ENCODE measurements at places on chromosomes 16 and 17. TPM values are rescaled to one million over a fixed set of nuclear protein-coding genes. Genes with fewer than 3 reads are reported as not detected.

The SOX9 gene
- 4.7 TPM for total RNA-seq

The SULT1A4 gene
- total RNA-seq: 4.8 TPM

The TMC5 gene
- 0.27 TPM for total RNA-seq

The KRT17 gene
- 3.8 TPM for total RNA-seq

The CNTD1 gene
- 0.81 TPM for total RNA-seq

The HOXB3 gene
- total RNA-seq: 62.9 TPM

The ATAD5 gene
- total RNA-seq: 1.2 TPM

The MAPK7 gene
- 33.5 TPM for total RNA-seq

The ZNF597 gene
- 2.9 TPM for total RNA-seq

The TBC1D3E gene
- total RNA-seq: not detected

The PRR35 gene
- total RNA-seq: not detected

- H3K36me3 ChIP-seq: no peaks in the 10 kb centered on the region
- no peaks in the 10 kb centered on the region for H3K4me1 ChIP-seq
- no peaks in the 10 kb centered on the region for H3K27me3 ChIP-seq
- no peak for DNase-seq
Measured at GRCh38 chr16:79250502-79251098, 349.9 kb downstream of the MAF start.

DNA sequence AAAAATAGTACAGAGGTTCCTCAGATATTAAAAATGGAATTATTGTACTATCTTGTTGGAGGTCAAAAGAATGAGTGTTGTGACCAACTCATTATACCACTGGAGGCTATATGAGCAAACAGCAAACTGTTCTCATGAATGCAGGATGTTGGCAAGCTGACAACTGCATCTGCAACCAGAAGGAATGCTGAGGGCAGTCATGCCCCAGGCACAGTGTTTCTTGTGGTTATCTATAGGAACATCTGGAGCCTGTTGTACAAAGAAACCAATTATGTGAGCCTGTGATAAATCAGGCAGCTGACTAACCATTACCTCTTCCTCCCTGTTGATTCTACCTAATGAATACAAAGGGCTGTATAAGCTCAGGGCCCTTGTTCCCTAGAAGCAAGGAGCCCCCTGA lies 2057.1 kb downstream of the TP53TG3F start:
- no peaks in the 10 kb centered on the region for H3K27me3 ChIP-seq
- no peak for DNase-seq
- H3K27ac ChIP-seq: no peak overlapping the region
- H3K4me3 ChIP-seq: no peak overlapping the region
- H3K36me3 ChIP-seq: no peaks in the 10 kb centered on the region

DNA sequence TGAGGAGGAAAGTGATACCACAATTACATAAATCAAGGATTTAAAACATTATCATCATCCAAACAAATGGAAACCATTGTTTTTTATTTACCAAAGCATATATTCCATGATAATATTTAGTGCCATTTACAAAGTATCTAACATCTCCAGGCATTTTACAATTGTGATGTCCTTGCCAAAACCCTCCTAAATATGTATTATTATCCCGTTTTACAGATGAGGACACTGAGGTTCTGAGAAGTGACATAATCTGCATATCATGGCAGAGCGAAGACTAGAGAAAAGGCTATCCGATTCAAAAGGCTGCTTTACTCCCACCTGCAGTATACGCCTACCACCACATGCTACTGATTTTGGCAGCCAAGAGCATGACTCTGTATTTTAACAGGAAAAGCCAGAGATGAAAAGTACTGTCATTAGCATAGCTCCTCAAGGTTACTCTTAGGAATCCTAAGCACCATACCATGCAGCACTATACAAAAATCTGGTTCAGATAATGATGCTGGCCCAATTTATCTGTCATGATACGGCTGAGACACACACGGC lies 301.4 kb downstream of the CA10 start:
- no peaks in the 10 kb centered on the region for H3K36me3 ChIP-seq
- no peak overlapping the region for H3K4me3 ChIP-seq
- no peak overlapping the region for H3K27ac ChIP-seq
- no peaks in the 10 kb centered on the region for H3K4me1 ChIP-seq
- DNase-seq: no peak

DNA sequence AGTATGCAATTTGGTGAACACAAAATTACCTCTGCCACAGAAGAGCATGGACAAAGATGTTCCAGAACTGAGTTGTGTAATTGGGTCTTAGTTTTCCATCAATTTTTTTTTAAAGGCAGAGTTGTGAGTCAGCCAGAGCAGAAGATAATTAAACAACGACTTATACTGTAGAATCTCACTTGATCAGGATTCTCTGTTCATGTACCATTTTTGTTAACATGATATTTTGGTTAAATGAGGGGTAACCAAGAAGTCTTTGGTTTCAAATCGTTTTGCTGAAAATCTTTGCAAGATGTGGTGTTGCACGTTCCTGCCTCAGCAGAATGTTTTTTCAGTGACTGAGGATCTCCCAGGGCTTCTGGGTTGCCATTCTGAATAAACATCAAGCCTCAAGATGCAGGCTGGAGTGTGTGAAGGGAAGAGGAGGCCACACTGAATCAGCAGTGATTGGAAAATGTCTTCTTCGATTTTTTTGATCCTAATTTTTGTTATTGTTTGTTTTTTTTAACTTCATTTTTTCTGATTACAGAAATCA lies 232.6 kb upstream of the IRX3 start:
- H3K27me3 ChIP-seq: peaks cover 4% of the 10 kb centered on the region
- H3K27ac ChIP-seq: no peak overlapping the region
- no peaks in the 10 kb centered on the region for H3K36me3 ChIP-seq
- DNase-seq: no peak

DNA sequence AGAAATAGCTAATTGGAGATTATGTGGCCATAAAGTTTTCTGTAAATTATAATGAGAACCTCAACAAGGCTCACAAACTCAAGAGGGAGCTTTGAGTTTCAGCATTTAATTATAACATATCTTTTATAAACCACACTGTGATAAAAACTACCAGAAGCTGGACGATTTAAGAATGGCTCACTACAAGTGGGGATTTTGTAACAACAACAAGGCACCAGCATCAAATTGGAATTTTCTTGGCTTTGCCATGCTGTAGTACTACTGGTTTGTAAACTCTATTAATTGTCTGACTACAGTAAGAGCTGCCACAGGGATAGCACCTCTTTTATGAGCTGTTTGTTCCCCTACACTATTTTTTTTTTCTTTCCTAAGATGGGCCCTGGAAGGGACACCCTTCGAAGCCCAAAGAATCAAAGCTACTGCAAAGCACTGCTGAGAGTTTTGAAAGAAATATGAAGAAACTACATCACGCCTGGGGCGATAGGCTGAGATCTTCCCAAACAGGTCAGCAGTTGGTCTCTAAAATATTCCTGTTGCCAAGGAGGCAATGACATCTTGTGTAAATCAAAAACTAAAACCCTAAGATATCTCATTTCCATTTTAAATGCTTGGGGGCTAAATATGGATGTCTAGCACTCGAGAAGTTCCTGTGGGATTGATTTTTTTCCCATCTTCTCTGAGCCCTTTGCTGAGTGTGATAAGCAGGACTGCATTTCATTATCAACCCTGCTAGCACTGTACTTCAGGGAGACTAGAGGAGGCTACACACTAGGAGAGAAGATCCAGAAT lies 40.9 kb downstream of the SKAP1 start:
- H3K27me3 ChIP-seq: no peaks in the 10 kb centered on the region
- no peak for DNase-seq
- H3K27ac ChIP-seq: no peak overlapping the region
- no peaks in the 10 kb centered on the region for H3K4me1 ChIP-seq
- H3K36me3 ChIP-seq: no peaks in the 10 kb centered on the region

GRCh38 chr16:7650431-7650830 lies 317.8 kb downstream of the RBFOX1 start:
- no peaks in the 10 kb centered on the region for H3K27me3 ChIP-seq
- no peak overlapping the region for H3K27ac ChIP-seq
- no peaks in the 10 kb centered on the region for H3K36me3 ChIP-seq
- no peak for DNase-seq
- no peaks in the 10 kb centered on the region for H3K4me1 ChIP-seq

DNA sequence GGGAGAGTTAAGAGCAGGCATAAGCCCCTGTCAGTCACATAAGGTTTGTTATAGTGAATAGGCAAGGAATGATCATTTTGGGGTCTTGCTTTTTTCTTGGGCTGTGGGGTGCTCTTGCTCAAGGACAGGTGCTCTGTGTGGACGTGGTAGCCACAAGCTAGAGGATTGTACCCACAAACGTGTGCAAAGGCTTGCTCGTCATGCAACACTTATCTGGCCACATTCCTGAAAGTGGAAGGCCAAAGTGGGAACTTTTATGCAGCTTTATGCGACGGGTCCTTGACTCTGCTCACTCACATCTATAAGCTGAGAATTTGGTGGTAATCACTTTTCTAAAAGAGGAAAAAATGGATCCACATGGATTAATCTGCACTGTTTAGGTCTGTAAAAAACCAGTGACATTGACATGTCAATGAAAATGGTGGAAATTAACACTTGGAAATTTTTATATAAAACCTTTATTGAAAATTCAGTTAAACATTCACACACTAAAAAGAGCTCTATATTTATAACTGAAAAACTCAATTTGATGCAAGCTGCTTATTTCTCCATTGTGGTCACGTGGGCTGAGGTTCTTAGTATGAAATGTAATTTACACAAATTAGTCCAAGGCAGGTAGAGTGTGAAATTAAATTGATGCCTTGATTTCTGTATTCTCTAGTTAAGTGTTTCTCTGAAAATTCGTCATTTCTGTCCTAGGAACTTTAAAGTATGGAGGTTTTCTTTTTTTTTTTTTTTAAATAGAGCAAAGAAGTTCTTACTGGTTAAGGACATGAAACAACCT lies 162.3 kb downstream of the MSI2 start:
- H3K27ac ChIP-seq: no peak overlapping the region
- H3K4me3 ChIP-seq: no peak overlapping the region
- no peaks in the 10 kb centered on the region for H3K4me1 ChIP-seq
- no peaks in the 10 kb centered on the region for H3K27me3 ChIP-seq

DNA sequence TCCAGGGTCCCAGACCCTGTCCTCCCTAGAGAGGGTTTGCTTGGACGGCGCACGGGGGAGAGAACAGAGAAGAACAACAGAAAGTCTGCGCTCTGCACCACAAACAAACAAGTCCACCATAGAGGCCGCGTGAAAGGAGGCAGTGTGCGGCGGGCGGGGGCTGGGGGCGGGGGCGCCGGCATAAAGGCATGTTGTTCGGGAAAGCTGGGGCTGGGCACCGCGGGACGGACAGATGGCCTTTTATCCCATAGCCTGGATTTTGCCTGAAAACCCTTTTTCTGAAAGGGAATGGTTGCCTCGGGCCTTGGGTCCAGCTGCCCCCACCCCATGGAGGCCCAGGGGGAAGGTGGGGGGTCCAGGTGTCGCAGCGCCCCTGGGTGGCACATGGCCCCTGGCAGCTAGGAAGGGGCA lies 26.0 kb downstream of the FA2H start:
- no peak overlapping the region for H3K27ac ChIP-seq
- no peaks in the 10 kb centered on the region for H3K36me3 ChIP-seq
- no peak overlapping the region for H3K4me3 ChIP-seq

GRCh38 chr17:49592263-49592662 lies 16.6 kb downstream of the NXPH3 start:
- H3K27me3 ChIP-seq: no peaks in the 10 kb centered on the region
- peaks cover 2% of the 10 kb centered on the region for H3K4me1 ChIP-seq
- H3K4me3 ChIP-seq: no peak overlapping the region
- H3K36me3 ChIP-seq: peaks cover 2% of the 10 kb centered on the region
- no peak for DNase-seq
- H3K27ac ChIP-seq: no peak overlapping the region

- no peak overlapping the region for H3K27ac ChIP-seq
- no peaks in the 10 kb centered on the region for H3K36me3 ChIP-seq
- no peak for DNase-seq
Measured at GRCh38 chr17:39872751-39873150, 4.7 kb downstream of the ZPBP2 start.

DNA sequence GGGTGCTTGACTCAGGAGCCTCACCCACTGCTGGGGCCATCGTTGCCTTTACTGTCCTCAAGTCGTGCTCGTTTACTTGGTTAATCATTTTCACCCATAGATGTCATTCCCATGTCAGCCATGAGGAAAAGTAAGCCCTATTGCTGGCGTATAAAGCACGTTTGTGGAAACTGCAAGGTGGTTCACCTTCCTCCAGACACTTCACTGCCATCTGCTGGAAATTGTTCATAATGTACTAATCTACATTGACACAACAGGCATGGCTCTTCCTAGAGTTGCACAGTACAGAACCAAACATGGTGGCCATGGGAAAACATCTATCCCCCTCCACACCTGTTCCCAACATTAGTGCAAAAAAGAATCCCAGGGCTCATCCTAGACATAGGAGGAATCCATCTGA lies 116.6 kb downstream of the ZNF18 start:
- H3K4me1 ChIP-seq: no peaks in the 10 kb centered on the region
- no peak for DNase-seq
- no peak overlapping the region for H3K4me3 ChIP-seq
- no peaks in the 10 kb centered on the region for H3K27me3 ChIP-seq
- no peak overlapping the region for H3K27ac ChIP-seq

GRCh38 chr17:74190154-74190553 lies 13.3 kb upstream of the RPL38 start:
- no peak overlapping the region for H3K4me3 ChIP-seq
- DNase-seq: no peak
- H3K4me1 ChIP-seq: no peaks in the 10 kb centered on the region
- no peaks in the 10 kb centered on the region for H3K36me3 ChIP-seq
- H3K27ac ChIP-seq: no peak overlapping the region

- no peaks in the 10 kb centered on the region for H3K36me3 ChIP-seq
- no peak overlapping the region for H3K4me3 ChIP-seq
- no peaks in the 10 kb centered on the region for H3K27me3 ChIP-seq
- no peak overlapping the region for H3K27ac ChIP-seq
- DNase-seq: no peak
Measured at GRCh38 chr17:41748275-41748674, 13.8 kb upstream of the HAP1 start.

DNA sequence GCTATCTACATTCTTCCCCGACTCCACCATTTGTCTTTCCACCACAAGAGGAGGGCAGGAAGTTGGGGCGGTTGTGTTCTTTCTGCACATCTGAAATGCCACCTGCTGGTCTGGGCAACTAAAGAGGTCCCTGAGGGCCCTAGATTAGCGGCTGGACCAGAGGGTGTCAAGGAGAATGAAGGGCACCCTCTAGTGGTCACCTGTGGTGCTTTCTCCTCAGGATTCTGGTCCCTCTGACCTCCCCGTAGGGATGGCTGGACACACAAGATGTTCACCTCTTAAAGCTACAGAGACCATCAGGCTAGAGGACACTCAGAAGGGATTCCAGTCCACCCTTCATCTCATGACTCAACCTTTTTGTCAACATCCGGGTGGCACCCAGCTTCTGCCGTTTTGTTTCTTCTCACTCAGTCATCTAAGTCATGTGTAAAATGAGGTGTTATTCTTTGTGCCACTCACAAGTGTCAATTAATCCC lies 2.9 kb upstream of the SCIMP start:
- H3K4me1 ChIP-seq: no peaks in the 10 kb centered on the region
- no peak for DNase-seq
- H3K4me3 ChIP-seq: no peak overlapping the region
- no peaks in the 10 kb centered on the region for H3K36me3 ChIP-seq
- no peaks in the 10 kb centered on the region for H3K27me3 ChIP-seq

DNA sequence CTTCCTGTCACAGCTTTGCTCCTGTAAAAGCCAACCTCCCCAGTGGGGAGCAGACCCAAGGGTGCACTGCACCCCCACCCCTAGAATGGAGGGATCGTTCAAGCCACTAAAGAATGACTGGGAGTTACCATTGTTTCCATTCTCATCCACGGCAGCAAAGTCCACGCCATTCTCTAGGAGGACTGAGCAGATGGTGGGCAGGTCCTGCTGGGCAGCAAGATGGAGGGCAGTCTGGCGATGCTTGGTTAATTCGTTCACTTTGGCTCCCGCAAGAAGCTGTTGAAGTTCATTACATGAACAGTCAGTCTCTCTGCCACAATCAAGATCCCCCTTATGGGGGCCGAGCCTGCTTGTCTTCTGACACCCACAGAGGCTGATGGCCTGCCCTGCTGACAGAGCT lies 30.8 kb downstream of the CYB5D2 start:
- H3K36me3 ChIP-seq: peaks cover 4% of the 10 kb centered on the region
- no peak overlapping the region for H3K4me3 ChIP-seq
- H3K27me3 ChIP-seq: no peaks in the 10 kb centered on the region
- no peaks in the 10 kb centered on the region for H3K4me1 ChIP-seq
